ENCODE measurements at places on chromosomes 7 and 10.

GRCh38 chr7:30880125-30880720 is 31.4 kb upstream of the AQP1 start:
- H3K4me3 ChIP-seq = no peak overlapping the region
- no peaks in the 10 kb centered on the region for H3K36me3 ChIP-seq
- H3K27ac ChIP-seq = no peak overlapping the region
- no peak for DNase-seq
- H3K4me1 ChIP-seq = no peaks in the 10 kb centered on the region

DNA sequence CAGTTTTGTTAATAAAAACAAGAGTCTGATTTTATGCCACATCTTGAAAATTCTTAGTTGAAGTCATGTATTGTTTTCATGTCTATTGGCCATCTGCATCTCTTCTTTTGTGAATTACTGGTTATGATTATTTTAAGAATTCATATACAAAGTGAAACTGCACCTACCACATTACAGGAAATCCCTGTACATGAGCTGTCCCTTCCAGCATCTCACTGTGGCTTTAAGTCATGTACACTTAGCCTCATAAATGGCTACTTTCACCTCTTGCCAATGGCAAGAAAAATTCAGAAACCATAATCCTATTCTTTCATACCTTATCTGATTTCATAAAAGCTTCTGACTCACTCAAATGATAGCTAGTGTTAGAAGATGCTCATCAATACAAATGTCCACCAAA is 48.6 kb downstream of the CRTAC1 start:
- no peak for DNase-seq
- H3K4me1 ChIP-seq = peaks cover 5% of the 10 kb centered on the region
- no peak overlapping the region for H3K27ac ChIP-seq
- no peaks in the 10 kb centered on the region for H3K36me3 ChIP-seq

DNA sequence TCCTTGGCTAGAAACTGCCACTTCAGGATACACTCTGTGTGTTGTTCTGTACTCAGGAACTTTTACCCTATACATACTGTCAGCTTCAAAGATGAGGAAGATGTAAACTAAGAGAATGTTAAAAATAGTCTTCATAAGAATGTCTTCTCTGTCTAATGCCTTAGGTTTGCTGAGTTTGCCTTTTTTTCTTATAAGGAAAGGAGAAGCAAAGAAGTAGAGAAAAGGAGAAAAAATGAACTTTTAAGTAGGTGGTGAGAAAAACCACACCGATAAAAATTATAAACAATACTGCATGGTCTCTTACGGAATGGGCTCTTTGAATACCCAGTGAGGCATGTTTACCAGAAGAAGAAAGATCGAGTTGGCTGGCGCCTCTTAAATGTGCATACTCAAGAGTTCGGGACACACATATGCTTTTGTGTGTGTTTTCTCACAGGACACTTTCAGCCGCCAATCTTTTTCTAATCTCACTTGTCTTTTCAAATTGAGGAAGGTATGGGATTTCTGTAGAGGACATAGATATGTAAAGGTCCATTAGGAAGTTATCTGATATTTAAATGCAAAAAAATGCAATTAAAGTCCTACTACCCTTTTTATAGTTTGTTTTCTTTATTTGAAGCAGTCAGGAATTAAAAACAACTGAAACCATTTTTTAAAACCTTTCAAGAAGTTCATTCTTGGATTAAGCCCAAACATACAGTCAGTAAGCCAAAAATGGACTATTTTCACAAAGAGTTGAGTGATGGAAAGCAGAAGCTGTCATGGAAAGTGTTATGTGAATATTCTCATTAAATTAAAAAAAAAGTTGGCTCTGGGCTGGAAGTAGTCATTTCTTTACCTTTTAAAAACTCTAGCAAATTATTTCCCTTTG is 100.6 kb upstream of the MDFIC start:
- H3K4me1 ChIP-seq = peaks cover 39% of the 10 kb centered on the region
- no peaks in the 10 kb centered on the region for H3K27me3 ChIP-seq
- no peak for DNase-seq

GRCh38 chr10:55160655-55161283 is 359.7 kb upstream of the PCDH15 start:
- DNase-seq = no peak
- no peaks in the 10 kb centered on the region for H3K36me3 ChIP-seq
- no peak overlapping the region for H3K27ac ChIP-seq
- no peak overlapping the region for H3K4me3 ChIP-seq
- H3K4me1 ChIP-seq = no peaks in the 10 kb centered on the region

- no peaks in the 10 kb centered on the region for H3K36me3 ChIP-seq
- H3K4me1 ChIP-seq = no peaks in the 10 kb centered on the region
- no peak overlapping the region for H3K4me3 ChIP-seq
- no peak for DNase-seq
- no peaks in the 10 kb centered on the region for H3K27me3 ChIP-seq
Observed at GRCh38 chr7:66522518-66522917, 106.2 kb upstream of the KCTD7 start.

DNA sequence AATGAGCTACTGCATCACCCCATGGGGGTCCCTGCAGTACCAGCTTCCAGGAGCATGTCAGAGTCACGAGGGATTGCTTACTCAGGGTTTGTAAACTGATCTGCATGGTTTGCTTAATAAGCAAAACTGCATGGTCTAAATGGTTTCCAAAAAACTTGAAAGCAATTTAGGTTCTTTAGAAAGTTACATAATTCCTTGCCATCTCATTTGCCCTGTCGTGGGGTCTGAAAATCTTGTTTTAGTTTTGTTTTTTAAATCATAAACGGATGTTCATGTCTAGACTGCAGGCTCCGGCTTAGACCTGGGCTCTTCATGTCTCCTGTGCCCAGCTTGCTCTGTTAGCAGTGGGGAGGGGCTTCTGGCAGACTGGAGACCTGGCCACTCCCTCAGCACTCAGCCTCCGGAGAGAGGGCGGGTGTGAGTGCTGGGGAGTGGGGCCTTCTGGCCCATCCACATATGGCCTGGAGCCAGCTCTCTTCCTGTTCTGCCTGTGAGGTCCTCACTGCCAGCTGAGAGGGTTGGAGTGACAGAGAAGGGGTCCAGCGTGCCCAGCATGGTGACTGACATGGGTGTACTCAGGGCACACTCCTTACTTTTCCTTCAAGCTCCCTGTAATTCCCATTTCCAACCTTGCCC is 17.5 kb downstream of the PRF1 start:
- no peak for DNase-seq
- peaks cover 14% of the 10 kb centered on the region for H3K4me1 ChIP-seq
- H3K4me3 ChIP-seq = no peak overlapping the region

GRCh38 chr10:89201345-89202032 is 5.6 kb downstream of the CH25H start:
- no peak overlapping the region for H3K4me3 ChIP-seq
- DNase-seq = no peak
- H3K36me3 ChIP-seq = no peaks in the 10 kb centered on the region
- peaks cover 3% of the 10 kb centered on the region for H3K4me1 ChIP-seq

Data from activated T-helper 2 cell treated with anti-CD3 and anti-CD28 coated beads, Interferon-gamma antibody, Interleukin-2, Interleukin-4, amounts not matched to agents 10 μg/mL and 5 μg/mL and 100 μg/mL, durations not matched to agents 14 hours and 24 hours and 36 hours (primary cell).